Gastrocnemius medialis (tissue), 4 donors: ENCODE measurements at places on chromosomes 12 and 14. TPM values are rescaled to one million over a fixed set of nuclear protein-coding genes. Genes with fewer than 3 reads are reported as not detected.

Gene ETFBKMT
- 6.9 TPM for total RNA-seq

Gene PPP2R5E
- total RNA-seq: 14.6 TPM

Gene CMA1
- total RNA-seq: not detected

DNA sequence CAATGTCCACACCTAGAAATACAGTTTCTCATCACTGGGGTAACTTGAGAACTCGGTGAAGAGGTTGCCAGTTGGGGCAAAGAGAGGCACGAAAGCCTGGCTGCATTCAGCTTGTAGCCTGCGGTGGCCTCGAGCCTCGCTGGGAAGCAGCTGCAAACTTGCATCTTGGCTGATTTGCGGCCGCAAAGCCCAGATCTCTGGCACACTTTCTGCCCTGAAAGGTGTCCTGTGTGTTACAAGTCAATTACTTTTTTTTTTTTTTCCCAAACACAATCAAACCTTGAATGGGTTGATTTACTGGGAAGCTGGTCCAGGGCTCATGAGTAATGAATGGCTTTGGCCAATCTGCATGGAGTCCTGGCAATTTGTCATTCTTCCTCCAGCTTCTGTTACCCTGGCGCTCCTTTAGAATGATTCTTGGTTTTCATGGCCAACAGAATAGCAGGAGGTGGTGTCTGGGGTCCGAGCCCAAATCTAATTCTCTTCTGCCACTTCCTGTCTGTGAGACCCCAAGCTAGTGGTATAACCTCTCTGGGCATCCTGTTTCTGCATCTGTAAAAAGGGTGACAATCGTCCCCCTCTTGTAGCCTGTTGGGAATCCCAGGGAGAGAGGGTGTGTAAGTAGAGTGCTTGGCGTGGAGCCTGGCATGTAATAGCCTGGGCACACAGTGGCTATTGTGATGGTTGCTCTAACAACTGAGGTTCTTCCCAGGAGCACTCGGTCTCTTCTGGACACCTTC is 6.7 kb downstream of the BCL7A start:
- H3K36me3 ChIP-seq: no peaks in the 10 kb centered on the region
- no peaks in the 10 kb centered on the region for H3K27me3 ChIP-seq
- peak overlapping the region; percentile 75 for H3K27ac ChIP-seq
- no peak overlapping the region for H3K4me3 ChIP-seq

- H3K27ac ChIP-seq: peak overlapping the region; percentile 75
- H3K4me1 ChIP-seq: peaks cover 29% of the 10 kb centered on the region
- DNase-seq: peak; percentile 24
These were observed 127.9 kb downstream of the TMTC1 start for GRCh38 chr12:29655861-29656260.

- H3K27ac ChIP-seq: no peak overlapping the region
- no peaks in the 10 kb centered on the region for H3K4me1 ChIP-seq
- H3K4me3 ChIP-seq: no peak overlapping the region
- no peaks in the 10 kb centered on the region for H3K36me3 ChIP-seq
- no peak for DNase-seq
These were observed 1304.5 kb downstream of the AACS start for GRCh38 chr12:126369487-126370463.

DNA sequence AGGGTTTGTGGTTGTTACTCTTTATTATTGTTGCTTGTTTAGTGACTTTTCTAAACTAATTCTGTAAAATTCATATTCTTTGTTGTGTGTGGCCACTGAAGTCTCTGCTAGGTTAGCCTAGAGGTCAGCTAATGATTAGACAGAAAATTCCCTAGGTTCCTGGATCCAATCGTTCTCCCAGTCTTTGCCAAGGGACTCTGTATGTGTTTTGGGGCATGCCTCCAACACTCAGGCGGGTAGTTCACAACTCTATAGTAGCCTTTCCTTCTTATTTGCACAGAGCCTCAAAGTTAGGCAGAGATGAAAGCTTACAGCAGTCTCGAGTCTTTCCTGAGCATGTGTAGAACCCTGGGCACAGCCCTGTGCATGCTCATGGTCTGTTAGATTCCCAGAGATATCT is 32.7 kb upstream of the RIN3 start:
- no peaks in the 10 kb centered on the region for H3K27me3 ChIP-seq
- H3K4me3 ChIP-seq: no peak overlapping the region
- peaks cover 5% of the 10 kb centered on the region for H3K4me1 ChIP-seq
- H3K27ac ChIP-seq: no peak overlapping the region
- H3K36me3 ChIP-seq: no peaks in the 10 kb centered on the region

GRCh38 chr14:91378930-91379578 is 38.6 kb downstream of the CCDC88C start:
- no peak overlapping the region for H3K27ac ChIP-seq
- no peaks in the 10 kb centered on the region for H3K36me3 ChIP-seq
- H3K4me3 ChIP-seq: no peak overlapping the region
- no peaks in the 10 kb centered on the region for H3K27me3 ChIP-seq
- H3K4me1 ChIP-seq: no peaks in the 10 kb centered on the region

GRCh38 chr14:100402631-100403030 is 79.5 kb downstream of the SLC25A47 start:
- H3K27ac ChIP-seq: no peak overlapping the region
- H3K4me1 ChIP-seq: peaks cover 23% of the 10 kb centered on the region
- H3K36me3 ChIP-seq: no peaks in the 10 kb centered on the region
- no peaks in the 10 kb centered on the region for H3K27me3 ChIP-seq
- H3K4me3 ChIP-seq: no peak overlapping the region
- DNase-seq: no peak

DNA sequence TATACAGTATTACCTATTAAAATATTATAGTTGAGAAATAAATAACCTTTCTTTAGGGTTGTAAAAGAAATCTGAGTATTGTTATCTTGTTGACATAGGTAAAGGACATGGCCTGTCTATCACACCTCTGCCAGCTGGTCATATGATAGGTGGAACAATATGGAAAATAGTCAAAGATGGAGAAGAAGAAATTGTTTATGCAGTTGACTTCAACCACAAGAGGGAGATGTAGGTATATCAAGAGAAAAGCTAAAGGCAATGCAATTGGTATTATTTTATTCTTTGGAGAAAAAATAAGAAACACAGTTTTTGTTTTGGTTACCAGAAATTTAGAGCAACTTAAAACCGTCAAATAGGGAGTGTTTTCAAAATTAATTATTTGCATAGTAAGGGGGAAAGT is 13.5 kb downstream of the CPSF2 start:
- H3K27ac ChIP-seq: no peak overlapping the region
- H3K36me3 ChIP-seq: no peaks in the 10 kb centered on the region

DNA sequence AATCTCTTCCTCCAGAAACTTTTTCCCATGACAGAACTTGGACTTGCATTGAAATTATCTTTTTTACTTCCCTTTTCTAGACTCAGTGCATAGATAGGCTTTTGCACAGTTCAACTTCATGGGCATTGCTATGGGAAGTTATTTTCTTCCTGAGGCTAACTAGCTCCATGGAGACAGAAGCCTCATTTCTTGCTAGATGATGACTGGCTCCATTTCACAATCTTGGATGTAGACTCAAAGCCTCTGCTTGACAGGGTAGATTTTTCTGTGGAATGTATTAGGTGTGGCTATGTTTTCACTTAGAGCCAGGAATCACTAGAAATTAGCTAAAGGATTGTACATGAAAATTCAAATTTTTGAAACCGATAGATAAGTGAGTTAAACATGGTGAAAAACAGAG is 884.1 kb upstream of the MGAT4C start:
- H3K4me1 ChIP-seq: no peaks in the 10 kb centered on the region
- H3K36me3 ChIP-seq: no peaks in the 10 kb centered on the region
- no peak overlapping the region for H3K27ac ChIP-seq
- no peak overlapping the region for H3K4me3 ChIP-seq

GRCh38 chr12:50621399-50622300 is 116.9 kb downstream of the DIP2B start:
- H3K27me3 ChIP-seq: no peaks in the 10 kb centered on the region
- H3K36me3 ChIP-seq: peaks cover 2% of the 10 kb centered on the region
- DNase-seq: no peak
- peaks cover 34% of the 10 kb centered on the region for H3K4me1 ChIP-seq
- H3K4me3 ChIP-seq: no peak overlapping the region

GRCh38 chr12:95554532-95555071 is 3.3 kb upstream of the USP44 start:
- peaks cover 4% of the 10 kb centered on the region for H3K27me3 ChIP-seq
- no peaks in the 10 kb centered on the region for H3K36me3 ChIP-seq
- H3K27ac ChIP-seq: no peak overlapping the region
- H3K4me1 ChIP-seq: no peaks in the 10 kb centered on the region
- DNase-seq: no peak
- H3K4me3 ChIP-seq: no peak overlapping the region

GRCh38 chr14:93785423-93785822 is 2.9 kb downstream of the PRIMA1 start:
- no peaks in the 10 kb centered on the region for H3K27me3 ChIP-seq
- no peaks in the 10 kb centered on the region for H3K4me1 ChIP-seq
- no peak overlapping the region for H3K4me3 ChIP-seq
- no peaks in the 10 kb centered on the region for H3K36me3 ChIP-seq
- DNase-seq: no peak
